ENCODE measurements at places on chromosomes 3 and 15.

DNA sequence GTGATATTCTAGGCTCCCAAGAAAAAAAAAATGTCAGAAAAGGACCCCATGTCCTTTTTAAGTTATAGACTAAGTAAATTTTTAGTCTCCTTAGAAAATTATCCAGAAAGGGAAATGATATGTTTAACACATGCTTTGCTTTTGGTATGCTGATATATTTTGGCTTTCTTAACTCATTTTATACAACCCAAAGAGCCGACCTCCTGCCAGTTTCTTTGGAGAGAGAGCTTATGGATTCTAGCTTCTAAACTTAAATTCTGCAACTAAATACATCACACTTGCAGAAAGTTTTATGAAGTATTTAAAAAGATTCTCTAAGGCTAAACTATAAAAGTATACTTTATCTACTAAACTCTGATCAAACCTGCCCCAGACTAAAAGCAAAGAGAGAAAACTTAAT, 43.9 kb upstream of the ZPLD1 start:
- DNase-seq: no peak

- no peak for DNase-seq
Observed at GRCh38 chr3:126466886-126467610, 8.6 kb downstream of the ZXDC start.

DNA sequence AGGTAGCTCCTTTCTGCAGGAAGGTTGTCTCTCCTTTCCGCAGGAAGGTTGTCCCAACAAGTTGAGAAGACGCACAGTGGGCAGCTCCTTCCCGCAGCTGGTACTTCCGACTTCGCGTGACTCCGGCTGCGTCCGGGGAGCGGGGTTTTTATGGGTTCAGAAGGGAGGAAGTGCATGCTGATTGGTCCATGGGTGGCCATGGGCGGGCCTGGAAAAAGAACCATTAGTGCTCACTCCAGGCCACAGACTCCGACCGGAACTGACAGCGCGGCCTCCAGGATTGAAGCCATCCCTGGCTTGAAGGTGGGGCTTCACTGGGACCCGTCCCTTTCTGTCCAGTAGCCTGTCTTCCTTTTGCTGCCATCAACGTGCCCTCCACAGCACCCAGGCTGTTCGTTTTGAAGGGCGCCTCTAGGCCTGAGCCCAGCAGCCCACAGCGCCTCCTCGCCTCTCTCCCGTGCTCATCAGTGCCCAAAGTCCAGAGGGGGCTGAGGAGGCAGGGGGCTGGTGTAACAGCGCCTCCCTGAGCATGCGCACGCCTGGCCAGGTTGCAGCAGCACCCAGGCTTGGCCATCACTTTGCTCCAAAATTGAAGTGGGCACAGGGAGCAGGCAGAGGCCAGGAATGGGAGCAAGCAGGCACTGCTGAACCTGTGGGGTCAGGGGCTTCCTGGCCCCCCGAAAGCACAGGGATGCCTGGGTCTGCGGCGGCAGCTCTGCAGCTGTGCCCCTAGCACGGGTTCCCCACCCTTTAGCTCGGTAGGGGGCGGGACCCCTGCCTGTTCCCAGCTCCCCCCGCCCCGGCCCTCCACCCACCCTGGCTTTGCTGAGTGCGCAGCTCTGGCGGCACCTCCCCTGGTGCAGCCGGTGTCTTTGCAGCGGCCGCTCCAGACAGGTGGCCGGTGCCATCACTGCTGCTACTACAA, 330.6 kb upstream of the MCTP2 start:
- DNase-seq: no peak

DNA sequence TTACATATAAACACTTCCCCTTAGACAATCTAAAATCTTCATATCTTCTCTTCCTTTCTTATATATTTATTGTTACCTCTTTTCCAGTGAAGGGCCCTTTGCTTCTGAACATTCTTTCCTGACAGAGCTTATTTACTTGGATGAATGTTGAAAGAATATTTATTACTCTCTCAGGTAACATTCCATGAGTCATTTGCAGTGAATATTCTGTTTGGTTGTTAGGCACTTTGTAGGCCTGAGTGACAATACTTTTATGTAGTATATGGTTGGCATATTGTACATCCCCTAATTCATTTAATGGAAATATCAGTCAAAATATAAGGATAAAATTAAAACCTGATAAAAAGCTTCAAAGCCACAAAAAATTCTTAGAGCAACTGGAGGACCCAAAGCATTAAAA, 260.9 kb upstream of the KCNMB2 start:
- no peak for DNase-seq

GRCh38 chr3:103906304-103906703, 1460.4 kb upstream of the ALCAM start:
- no peak for DNase-seq

DNA sequence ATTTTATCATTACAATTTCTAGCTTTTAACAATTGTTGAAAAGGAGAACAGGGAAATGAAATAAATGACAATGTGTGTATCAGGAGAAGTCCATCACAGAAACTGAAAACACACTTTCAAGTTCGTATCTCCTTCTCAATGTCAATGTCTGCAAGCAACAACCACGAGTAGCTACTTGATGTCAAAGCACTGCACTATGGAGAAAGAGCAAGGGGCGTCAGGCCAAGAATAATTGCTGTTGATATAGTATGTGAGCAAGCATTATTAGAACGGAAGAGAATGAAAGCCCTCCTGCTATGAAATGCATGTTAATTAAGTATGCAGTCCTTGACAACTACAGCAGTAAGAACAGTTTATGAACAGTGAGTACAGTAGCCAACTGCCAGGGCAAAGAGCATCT, 1250.1 kb downstream of the ZPLD1 start:
- no peak for DNase-seq
